Activated T-cell treated with anti-CD3 and anti-CD28 coated beads for 4 hours (primary cell): ENCODE measurements at places on chromosomes 2 and 18.

DNA sequence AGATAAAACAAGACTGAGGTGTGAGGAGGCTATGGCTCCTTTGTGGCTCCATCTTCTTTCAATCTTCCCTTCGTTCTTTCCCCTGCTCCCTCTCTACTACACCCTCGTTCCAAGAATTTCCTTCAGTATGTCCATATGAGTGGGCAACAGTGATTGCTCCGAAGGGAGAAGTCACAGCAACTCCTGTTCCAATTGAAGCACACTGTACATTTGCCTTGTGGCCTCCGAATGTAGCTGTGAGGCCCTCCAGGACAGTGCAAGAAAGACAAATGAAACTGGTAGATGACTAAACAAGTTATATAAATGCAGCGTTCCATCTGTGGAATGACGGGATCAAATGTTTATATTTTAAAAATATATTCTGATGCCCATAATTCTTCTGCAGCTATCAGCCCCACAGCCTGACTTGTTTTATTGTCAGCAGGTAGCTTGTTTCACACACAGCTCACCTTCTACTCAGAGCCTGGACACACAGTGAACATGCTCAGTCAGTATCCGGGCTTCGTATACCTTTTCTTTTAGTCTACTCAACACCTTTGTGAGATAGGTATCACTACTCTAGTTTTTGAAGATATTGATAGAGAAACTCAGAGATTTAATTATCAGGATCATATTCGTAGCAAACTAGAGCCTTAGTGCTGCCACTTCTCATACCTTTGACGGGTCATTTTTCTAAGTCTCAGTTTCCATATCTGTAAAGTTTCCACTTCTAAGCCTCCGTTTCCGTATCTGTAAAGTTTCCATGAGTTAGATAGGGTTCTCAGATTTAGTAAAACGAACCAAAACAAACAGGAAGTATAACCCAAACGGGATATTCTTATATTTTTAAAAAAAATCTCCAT lies 216.7 kb upstream of the STON1 start:
- DNase-seq, result no peak

DNA sequence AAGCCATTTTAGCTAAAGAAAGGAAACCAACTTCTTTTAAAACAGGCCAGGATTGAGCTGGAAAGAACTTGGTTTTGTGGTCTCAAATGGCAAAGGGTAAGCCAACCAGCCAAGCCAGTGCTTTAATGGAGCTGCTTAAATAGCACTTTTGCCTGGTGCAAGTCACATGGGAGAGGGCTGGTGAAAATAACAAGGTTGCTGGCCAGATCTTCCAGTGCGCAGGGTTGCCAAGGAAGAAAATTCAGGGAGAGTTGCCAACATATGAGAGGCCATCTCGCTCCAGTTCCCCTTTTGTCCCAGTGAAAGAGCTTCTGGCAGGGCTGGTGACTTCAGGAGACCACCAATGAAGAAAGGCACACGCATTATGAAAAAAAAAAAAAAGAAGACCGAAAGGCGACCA lies 57.3 kb downstream of the IRS1 start:
- no peak for DNase-seq

DNA sequence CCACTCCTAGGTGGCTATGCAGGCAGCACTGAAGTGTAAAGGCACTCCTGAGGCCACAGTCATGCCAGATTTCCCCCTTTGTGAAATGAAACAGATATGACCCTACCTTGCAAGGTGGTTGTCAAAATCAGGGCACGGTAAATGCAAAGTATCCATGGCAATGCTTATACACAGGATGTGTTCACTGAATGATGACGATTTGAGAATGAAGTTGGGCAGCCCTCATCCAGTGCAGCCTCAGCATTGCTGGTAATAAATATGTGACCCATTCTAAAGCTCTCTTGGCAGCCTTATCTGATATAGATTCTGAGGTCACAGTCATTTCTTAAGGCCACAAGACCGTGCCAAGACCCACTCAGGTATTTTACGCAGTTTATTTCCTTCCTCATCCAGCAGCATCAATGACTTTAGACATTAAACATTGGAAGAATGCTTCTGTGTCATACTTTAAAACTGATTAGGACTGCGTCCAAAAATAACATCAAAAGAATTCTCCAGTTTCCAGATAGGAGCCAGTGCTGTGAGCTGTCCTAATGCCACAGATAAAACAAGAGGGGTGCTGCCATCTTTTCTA lies 125.5 kb upstream of the SERTAD2 start:
- DNase-seq, result no peak

GRCh38 chr2:108607706-108608301 lies 73.5 kb downstream of the LIMS1 start:
- DNase-seq, result peak; percentile 33

DNA sequence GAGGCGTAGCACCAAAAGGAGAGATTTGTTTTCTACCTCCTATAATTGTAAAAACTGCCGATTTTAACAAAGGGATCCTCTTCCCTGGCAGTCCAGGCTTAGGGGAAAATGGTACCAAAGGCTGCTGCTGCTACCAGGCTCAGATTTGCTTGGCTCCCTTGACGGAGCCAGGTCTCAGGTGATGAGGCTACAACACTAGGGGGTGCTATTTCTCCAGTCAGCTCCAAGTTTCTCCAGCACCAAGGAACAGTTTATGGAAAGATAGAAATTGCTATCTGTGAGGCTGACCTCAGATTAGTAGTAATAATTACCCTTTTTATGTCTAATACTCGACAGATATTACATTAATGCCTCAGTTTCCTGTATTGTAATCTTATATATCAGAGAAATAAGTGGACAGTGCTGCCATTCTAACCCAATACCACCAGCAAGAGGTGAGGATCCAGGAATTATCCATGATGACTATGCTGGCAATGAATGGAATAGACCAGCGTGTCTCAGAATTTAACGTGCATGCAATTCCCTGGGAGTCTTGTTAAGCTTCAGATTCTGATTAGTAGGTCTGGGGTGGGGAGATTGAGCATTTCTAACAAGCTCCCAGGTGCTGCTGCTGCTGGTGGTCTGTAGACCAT lies 111.3 kb downstream of the ESCO1 start:
- DNase-seq, result no peak

- peak; percentile 67 for DNase-seq
These were observed 43.2 kb upstream of the UBE2F start for GRCh38 chr2:237923481-237924163.

GRCh38 chr2:70920367-70920715 lies 15.4 kb upstream of the ATP6V1B1 start:
- no peak for DNase-seq

DNA sequence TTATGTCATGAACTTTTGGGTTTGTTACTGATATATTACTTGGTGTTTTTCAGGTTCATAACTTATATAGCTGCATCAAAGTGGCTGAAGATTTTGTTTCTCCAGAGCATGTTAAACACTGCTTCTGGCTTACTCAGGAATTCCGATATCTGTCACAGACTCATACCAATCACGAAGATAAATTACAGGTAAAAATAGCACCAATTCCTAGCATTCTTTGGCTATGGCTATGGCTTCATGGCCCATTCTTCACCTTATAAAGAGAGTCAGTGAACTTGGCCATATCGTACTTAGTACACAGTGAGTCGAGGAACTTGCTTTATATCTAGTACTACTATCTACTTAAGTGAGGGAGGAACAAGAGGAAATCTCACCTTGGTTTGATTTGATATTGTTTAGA lies 49.9 kb downstream of the KDM3A start:
- DNase-seq, result no peak

- DNase-seq, result no peak
These were observed 15.5 kb downstream of the SLC25A12 start for GRCh38 chr2:171878481-171878993.

DNA sequence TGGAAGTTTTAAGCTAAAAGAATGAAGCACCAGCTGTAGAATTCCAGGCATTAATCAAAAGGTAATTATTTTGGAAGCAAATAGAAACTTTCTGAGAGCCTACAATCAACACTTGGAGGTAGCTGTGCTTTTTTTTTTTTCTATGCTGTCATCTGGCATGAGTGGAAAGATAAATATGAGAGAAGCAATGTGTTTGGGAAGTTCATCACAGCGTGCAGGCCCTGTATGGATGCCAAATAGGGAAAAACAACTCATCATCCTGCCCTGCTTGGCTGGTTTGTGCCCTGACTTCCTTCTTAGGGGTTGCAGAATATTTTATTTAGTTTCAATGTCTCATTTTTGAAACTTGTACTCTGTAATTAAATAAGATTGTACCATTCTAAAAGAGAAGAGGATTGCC lies 437.4 kb downstream of the PIK3C3 start:
- DNase-seq, result no peak
